ENCODE measurements at places on chromosomes 7 and 10.

DNA sequence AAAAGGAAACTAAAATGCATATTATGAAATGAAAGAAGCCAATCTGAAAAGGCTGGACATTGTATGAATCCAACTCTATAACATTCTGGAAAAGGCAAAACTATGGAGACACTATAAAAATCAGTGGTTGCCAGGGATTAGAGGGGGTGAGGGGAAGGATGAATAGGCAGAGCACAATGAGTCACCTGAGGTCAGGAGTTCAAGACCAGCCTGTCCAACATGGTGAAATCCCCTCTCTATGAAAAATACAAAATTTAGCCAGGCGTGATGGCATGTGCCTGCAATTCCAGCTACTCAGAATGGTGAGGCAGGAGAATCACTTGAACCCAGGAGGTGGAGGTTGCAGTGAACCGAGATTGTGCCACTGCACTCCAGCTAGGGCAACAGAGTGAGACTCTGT is 324.8 kb upstream of the PHYHIPL start:
- no peak for DNase-seq

DNA sequence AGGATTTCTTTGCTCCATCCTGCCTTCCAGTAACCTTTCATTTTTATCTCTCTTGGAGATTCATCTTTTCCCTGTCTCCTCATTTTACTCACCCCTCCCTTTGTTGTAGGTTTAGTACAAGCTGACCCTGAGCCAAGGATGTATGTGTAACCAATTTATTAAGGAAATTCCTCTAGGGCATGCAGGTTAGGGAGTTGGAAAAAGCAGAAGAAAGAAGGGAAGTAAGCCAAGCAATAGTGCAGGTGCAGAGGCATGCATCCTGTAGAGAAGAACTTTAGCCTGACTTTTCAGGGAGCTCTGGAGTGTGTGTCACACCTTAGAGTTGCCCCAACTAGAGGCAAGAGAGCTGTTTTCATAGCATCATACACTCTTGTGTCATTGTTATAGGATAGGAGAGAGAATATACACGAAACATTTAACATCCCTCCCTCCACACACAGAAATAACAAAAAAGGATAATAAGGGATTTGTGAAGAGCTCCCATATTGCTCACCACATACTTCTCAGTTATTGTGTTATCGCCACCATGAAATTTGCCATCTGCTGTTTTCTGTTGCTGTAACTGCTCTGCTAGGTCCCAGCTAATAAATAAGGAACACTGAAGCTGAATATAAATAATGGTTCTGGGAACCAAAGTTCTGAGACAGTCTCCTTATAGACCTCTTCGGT is 21.8 kb upstream of the SEMA3C start:
- DNase-seq = no peak

- no peak for DNase-seq
Measured at GRCh38 chr7:116809636-116810266, 52.6 kb upstream of the CAPZA2 start.

DNA sequence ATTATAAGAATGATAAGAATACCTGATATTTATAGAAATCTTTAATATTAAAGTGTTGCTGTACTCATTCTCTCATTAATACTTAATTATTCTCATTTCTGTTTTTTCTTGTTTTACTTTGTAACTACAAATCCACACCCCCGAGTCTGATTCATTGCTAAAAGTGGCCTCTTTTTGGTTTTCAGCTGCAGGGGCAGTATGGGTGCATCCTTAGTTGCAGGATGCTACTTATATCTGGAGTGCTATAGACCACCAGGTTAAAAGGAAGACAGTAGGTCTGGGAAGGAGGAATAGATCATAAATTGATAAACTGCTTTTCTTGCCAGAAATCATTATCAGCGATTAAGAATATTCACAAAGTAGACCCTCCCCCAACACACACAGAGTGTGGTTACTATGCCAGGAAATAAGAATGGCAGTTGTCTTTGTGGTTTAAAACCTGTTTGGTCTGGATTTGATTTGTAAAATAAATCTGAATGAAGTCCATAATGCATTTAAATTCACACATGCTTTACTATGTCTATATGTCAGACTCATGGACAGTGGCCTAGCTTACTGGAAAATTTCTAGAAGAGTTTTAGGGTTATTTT is 96.5 kb downstream of the NRF1 start:
- DNase-seq = no peak

DNA sequence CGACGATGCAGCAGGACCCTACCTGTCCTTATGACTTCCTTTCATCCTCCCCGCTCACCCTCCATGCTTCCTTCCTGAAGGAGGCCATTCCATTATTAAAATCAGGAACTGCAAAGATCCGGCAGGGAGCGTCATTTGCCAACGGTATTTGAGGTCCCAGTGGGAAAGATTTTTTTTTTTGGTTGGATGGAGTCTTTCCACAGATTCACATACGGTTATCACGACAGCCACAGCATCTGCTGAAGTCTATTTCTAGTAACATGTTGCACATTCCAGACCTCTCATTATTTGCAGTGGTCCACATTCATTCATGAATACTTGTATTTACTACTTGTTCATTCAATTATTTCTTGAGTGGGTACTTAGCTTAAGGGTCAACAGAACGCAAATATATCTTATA is 94.7 kb upstream of the LYZL2 start:
- DNase-seq = no peak

- DNase-seq = no peak
Measured at GRCh38 chr10:130418731-130419130, 282.5 kb downstream of the GLRX3 start.
